ENCODE measurements at places on chromosomes 13 and 19.

GRCh38 chr19:12769689-12770088 lies 5.7 kb downstream of the HOOK2 start:
- no peak for DNase-seq

GRCh38 chr19:19385896-19386869 lies 19.3 kb upstream of the GATAD2A start:
- DNase-seq: peak; percentile 78

DNA sequence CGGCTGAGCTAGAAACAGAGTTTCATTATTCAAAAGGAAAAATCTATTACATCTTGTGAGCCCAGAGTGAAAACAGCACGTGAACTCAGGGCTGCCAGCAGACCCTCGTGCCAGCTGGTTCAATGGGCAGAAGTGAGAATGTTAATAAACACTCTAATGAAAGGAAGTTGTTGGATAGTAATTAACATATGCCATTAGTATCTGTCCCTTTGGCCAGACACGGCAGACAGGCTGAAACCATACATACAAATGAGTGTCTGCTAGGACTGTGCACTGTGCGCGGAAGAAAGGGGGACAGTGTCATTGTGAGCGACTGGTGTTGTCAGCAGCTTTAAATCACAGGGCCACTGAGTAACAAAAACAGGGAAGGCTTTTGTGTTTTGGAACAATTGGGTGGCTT lies 121.9 kb upstream of the TSC22D1 start:
- DNase-seq: no peak

GRCh38 chr13:24252136-24252535 lies 57.2 kb upstream of the C1QTNF9 start:
- no peak for DNase-seq

DNA sequence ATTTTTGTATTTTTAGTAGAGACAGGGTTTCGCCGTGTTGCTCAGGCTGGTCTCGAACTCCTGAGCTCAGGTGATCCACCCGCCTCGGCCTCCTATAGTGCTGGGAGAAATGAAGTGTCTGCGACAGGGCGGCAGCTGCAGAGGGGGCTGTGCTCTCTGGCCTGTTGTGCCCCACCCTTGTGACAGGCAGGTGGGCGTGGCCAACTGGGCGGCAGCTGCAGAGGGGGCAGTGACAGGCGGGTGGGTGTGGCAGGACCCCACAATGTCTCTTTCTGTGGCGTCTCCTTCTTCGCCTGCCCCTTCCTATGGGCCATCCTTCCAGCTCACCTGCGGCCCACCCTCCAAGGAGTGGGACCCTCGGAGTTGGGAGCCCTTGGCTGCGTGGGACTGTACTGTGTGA lies 11.8 kb downstream of the STK11 start:
- no peak for DNase-seq

- peak; percentile 39 for DNase-seq
Observed at GRCh38 chr13:103282571-103283450, 216.6 kb upstream of the SLC10A2 start.

GRCh38 chr19:55319785-55320184 lies 5.4 kb downstream of the TMEM150B start:
- peak; percentile 64 for DNase-seq

DNA sequence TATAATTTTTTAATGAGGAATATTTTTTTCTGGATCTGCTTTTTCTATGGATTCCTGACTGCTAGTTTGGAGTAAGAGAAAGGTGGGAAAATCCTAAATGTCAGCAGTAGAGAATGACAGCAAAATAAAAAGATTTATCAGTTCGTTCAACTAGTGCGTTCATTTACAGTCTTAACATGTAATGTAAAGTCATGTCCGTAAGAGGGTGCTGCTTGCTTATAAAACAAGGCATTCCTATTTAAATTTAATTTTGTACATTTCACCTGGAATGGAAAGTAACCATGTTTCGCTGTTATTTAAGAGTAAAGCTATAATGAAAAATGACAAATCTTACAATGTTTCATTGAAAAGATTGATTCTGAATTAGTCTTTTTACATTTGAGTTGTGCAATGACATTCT lies 76.6 kb downstream of the ZMYM2 start:
- DNase-seq: no peak

DNA sequence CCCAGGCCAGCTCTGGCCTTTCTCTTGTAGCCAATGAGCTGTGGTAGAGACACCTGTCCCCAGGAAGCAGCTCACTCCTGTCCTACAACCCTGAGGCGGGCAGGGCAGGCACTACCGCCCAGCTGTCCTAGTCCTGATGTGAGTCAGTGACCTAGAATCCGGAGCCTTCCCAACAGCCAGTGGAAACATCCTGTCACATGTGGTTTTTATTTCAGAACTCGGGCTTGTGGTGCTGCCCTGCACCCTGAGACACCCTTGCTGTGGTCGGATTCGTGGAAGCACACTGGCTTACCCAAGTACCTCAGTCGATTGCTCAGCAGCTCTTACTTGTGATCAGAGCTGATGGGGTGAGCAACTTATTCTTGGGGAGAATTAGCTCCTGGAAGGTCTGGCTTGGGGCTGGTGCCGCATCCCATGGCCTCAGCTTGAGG lies 83.6 kb upstream of the ARHGEF7 start:
- DNase-seq: peak; percentile 85

GRCh38 chr19:39154100-39154628 lies 28.6 kb downstream of the PAK4 start:
- DNase-seq: no peak

DNA sequence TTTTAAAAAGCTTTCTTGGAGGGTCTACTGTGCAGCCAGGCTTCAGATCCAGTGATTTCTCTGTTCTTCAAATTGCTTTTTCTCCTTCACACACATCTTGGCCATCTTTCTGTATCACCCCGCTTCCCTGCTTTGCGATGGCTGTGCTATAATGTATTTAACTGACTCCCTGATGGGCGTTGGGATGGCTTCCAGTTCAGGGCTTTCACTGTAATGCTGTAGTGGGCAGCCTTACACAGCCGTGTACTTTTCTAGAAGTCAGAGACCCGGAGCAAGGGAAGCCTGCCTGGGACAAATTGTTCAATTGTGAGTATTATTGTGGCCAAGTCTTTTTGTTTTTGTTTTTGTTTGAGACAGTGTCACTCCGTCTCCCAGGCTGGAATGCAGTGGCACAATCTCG lies 19.4 kb upstream of the PAK4 start:
- DNase-seq: no peak

GRCh38 chr19:10920781-10921180 lies 7.7 kb downstream of the YIPF2 start:
- DNase-seq: no peak

GRCh38 chr13:21426238-21426637 lies 32.9 kb downstream of the ZDHHC20 start:
- DNase-seq: no peak

DNA sequence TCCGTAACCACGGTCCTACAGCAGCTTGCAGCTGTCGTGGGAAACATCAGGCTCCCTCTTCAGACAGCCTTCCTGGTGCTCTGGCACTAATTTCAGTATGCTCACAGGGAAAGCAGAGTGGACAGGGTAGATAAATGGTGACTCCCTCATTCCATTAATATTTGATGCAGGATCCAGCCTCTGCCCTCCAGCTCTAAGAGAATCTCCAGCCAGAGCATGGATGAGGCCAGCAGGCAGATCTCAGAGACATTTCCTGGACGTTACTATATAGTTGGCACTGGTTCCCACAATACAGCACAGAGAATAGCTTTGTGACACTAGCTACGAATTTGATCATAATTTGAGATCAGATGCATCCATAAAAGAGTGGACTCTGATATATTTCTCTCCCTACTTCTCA lies 341.4 kb downstream of the LIG4 start:
- no peak for DNase-seq

GRCh38 chr19:38055655-38056521 lies 148.9 kb downstream of the SIPA1L3 start:
- DNase-seq: no peak

GRCh38 chr13:99941086-99941485 lies 30.5 kb downstream of the ZIC5 start:
- DNase-seq: no peak

- DNase-seq: peak; percentile 93
Observed at GRCh38 chr19:46951171-46951986, 68.3 kb upstream of the NPAS1 start.

DNA sequence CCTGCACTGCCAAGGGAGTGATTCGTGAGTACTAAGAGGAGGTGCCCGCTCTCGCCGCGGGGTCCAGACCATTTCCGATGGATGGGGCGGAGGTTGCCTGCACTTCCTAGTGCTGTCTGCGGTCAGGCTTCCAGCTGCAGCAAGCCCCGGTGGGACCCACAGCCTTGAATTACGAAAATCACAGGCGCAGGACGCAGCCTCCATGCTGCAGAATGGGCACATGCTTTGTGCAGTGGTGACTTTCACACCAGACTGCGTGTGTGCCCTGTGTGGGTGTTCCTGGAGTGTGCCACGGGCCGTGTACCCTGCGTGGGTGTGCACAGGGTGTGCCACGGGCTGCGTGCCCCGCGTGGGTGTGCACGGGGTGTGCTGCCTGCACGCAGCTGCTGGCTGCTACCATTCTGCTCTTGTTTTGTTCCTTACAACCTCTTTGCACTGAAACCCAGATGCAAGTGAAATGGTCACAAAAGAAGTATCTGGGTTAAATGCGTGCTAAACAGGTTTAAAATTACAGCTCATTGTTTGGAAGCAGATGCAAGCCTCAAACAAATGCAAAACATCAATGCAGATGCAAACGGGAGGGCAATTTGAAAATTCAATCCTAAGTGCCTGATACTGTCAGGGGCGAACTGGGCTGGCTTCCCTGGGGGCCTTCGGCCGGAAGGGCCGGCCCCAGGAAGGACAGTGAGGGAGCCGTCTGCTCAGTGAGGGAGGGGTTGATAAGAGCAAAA lies 221.2 kb upstream of the SOX1 start:
- no peak for DNase-seq

GRCh38 chr19:43501661-43502418 lies 2.7 kb downstream of the PHLDB3 start:
- no peak for DNase-seq

DNA sequence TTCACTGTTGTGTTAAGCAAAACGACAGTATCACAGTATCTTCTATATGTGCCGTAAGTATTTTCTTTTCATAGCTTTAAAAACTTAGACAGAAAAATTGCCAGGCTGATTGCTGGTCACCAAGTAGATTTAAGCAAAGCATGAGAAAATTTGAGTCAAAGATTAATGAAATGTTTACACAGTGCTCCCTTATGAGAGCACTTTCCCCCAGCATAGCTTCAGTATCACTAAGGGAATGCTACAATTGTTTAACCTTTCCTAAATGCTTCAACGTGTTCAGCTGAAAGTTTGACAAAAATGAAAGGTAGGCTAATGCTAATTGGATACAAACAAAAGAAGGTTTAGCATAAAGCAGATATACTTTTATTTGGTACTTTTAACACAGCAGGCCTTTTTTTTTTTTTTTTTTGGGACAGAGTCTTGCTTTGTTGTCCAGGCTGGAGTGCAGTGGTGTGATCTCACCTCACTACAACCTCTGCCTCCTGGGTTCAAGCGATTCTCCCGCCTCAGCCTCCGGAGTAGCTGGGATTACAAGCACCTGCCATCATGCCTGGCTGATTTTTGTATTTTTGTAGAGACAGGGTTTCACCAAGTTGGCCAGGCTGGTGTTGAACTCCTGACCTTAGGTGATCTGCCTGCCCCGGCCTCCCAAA lies 23.4 kb downstream of the PCCA start:
- no peak for DNase-seq

- peak; percentile 15 for DNase-seq
Observed at GRCh38 chr13:57627663-57628062, 3.9 kb upstream of the PCDH17 start.

GRCh38 chr13:48783181-48783630 lies 129.5 kb downstream of the CYSLTR2 start:
- DNase-seq: peak; percentile 95

GRCh38 chr13:69947582-69947981 lies 160.0 kb upstream of the ATXN8OS start:
- DNase-seq: no peak

DNA sequence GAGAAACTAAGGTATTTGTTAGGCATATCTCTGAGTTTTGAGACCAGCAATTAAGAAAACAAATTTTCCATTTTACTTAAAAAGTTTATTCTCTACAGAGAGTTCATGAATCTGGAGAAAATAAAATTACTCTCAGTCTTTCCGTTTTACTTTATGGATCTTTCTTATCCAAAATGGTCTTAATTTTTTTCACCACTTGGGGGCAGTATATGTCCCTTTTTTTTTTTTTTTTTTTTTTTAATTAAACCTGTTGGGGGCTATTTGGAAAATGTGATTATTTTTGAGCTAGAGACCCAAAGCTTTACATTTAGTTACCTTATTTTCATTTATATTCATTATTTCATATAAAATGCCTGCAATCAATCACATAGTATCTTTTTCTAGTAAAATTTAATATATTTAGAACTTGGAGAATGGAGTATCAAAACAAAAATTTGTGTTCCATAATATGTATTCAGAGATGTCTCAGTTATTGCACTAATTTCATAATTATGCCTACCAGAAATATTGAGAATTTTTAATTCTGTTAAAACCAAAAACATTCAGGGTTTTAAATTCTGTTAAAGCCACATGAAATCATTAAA lies 27.1 kb downstream of the PIBF1 start:
- DNase-seq: peak; percentile 50

DNA sequence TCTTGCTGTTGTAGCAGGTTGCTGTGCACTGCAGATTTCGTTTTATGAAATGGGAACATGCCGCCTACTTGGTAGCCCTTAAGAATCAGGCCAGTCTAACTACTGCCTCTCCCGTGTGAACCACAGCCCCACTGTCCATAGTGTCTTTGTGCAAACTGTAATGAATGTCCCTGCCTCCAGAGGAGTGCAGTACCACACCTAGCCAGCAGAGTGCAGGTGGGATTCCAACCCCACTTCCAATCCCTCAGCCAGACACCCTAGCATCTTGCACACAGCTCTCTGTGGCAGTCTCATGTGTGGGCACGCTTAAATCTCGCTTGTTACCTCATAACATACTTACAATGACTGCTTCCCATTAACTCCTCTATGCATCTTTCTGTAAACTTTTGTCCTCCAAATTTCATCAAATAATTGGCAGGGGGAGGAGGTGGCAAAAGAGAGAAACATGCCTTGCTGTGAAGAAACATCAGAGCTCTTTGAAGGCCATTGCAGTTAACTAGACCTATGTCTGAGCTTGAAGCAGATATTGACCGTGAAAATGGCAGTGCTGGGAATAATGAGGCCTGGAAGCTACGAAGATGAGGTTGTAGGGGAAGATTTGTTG lies 47.2 kb downstream of the ZAR1L start:
- DNase-seq: no peak

- DNase-seq: no peak
Observed at GRCh38 chr13:49802426-49802825, 9.9 kb upstream of the KPNA3 start.

- DNase-seq: no peak
Observed at GRCh38 chr13:67094952-67095351, 135.2 kb downstream of the PCDH9 start.
